AG08395 (cell line): ENCODE measurements at places on chromosomes 5 and 9.

GRCh38 chr5:78811866-78812265 lies 163.3 kb upstream of the LHFPL2 start:
- no peak for DNase-seq

- DNase-seq: no peak
These were observed 146.9 kb upstream of the TLX3 start for GRCh38 chr5:171162165-171162564.

DNA sequence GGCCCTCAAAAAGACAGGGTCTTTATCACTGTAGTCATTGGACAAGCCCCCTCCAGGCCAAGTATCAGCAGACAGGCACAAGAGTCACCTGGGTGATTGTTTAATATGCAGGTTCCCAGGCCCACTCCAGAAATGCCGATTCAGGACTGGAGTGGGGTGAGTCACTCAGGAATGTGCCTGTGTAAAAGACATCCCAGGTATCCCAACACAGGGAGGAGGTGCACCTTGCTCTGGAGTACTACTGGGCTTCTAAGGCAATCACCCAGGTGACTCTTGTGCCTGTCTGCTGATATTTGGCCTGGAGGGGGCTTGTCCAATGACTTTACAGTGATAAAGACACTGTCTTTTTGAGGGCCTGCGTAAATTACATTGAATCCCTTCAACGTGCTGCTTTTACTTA lies 40.6 kb downstream of the ACTL7B start:
- DNase-seq: no peak

DNA sequence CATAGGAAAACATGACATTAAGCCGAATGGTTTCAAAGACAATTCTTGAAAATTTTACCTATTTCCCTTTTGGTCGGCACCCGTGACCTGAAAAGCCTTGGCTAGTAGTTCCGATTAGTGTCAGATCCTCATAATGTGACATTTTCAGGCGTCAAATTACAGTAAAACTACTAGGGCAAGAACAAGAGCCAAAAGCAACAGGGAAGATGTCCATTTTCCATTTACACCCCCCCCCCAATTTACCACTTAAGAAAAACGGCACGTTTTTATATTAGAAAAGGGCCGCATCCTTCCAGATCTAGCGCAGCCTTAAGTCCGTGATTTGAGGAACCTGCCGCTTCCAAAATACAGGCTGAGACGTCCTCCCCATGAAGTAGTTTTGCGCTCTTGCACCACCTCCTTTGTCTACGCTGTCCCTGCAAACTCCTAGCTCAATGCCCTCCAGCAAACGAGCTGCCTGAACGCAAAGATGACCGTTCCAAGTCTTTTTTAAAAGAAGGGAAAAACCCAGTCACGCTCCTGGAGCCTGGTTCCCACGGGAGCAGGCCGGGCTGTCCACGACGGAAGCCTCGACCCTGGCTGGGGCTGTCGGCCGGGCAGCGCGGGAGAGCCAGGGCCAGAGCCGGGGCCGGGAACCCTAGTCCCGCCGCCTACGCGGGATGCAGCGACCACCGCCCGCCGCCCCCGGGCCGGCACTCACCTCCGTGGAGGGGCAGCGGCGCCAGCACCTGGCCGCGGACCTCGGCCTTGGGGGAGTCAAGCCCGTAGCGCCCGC lies 616 bp downstream of the RNF130 start:
- DNase-seq: peak; percentile 47

DNA sequence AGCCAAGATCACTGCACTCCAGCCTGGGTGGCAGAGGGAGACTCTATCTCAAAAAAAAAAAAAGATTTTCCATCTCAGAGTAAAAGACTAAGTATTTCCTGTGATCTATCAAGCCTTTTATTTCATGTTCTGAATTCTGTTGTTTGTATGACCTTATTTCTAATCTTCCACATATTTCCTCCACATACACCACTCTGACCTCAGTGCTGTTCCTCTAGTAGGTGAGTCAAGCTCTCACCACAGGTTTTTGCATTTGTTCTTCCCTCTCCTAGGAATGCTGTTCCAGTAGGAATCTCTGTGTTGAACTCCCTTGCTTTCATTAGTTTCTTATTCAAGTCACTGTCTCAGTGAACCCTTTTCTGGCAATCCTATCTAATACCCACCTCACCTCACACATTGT lies 68.1 kb downstream of the INVS start:
- DNase-seq: no peak

DNA sequence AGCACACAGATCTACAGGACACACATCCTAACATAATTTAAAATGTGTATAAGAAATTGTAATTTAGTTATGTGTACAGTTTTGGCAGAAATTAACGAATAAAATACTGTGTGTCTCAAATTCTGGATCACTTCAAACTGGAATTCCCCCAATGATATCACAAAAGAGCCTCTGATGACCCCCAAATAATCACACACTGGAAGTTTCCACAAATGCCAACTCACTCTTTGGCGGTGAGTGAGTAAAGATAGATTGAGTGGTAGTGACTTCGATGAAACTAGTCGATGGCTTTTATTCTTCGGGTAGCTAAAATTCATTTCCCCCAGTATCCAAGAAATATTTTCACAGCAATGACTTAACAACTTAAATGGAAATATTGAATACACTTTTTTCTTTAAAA lies 2.2 kb downstream of the ZNF366 start:
- DNase-seq: no peak

- no peak for DNase-seq
These were observed 60.6 kb upstream of the SPINK5 start for GRCh38 chr5:148003226-148003625.

DNA sequence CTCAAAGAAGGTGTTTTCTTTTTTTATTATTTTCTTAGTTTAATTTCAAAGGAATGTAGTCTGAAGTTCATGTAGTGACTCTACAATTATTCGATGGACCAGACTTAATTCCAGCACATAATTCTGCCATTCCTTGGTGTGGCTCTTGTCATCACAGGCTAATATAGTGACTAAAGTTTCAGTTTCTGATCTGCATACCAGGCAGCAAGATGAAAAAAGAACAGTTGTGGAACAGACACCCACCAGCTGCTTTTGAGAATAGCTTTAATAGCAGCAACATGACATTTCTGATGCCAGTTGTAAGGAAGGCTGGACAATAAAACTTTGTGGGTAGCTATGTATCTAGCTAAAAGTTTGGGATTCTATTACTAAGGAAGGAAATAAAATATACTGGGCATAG lies 676.3 kb upstream of the GRAMD2B start:
- DNase-seq: no peak

GRCh38 chr9:100879884-100880283 lies 148.6 kb upstream of the PLPPR1 start:
- DNase-seq: no peak

- DNase-seq: no peak
These were observed 145.1 kb upstream of the FSTL4 start for GRCh38 chr5:133757396-133757945.

DNA sequence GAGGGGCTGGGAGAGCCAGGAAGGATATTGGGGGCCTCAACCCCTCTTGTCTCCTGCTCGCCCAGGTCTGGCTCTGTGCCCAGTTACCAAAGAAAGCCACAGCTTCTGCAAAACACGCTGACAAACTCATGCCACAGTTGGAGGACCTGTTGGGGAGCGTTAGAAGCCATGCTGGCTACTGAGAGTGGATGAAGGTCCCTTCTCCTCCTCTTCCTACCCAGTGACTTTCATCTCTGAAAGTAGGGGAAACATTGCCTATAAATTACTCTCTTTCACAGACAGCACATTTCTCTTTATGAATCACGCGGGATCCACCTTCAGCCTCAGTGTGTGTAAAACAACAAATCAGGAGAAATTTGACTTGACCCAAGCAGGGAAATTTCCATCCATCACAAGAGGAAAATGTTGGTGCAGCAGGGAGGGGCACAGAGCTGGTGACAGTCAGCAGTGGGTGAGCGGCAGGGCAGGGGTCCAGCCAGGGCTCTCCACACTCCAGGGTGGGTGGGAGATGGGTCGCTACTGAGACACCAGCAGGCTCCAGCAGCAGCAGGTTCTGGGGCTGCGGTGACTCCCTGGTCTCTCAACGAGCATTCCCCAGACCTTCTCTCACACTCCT lies 181.9 kb downstream of the FGF18 start:
- DNase-seq: no peak

- no peak for DNase-seq
These were observed 274.4 kb downstream of the KCNN2 start for GRCh38 chr5:114636271-114636670.

DNA sequence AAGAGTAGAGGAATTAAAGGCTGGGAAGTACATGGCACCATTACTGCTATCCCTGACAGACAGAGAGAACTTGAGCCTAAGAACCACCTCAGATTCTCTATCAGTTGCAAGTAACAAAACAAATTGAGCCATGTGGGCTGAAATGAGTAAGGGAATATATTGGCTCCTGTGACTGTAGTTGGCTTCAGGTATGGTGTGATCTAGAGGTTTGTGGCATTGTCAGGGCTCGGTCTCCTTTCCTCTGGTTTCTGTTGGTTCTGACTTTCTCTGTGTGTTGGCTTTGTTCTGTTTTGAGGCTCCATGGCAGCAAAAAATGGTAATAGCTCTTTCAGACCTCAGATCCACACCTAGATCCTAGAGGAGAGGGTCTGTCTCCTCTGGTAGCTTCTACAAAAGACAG lies 5.7 kb downstream of the GALNT10 start:
- DNase-seq: no peak

- no peak for DNase-seq
These were observed 184.4 kb downstream of the HSD17B3 start for GRCh38 chr9:96117398-96118080.

DNA sequence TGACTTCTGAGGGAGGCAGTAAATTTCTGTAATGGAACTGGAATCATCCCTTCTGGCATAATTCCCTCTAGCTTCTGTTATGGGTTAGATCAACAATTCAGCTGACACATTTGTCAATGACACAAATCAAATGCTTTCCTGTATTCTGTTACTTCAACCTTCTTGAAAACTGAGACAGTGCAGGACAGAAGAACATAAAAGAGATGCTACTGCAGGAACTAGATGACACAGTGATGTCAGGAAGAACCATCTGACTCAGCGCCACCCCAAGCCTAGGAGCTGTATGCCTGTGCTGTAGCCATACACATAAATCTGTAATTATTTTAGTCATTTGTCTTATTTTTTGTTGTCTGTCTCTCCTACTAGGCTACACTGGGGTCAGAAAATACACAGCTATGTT lies 18.2 kb upstream of the CEP120 start:
- no peak for DNase-seq

- no peak for DNase-seq
These were observed 27.9 kb downstream of the EXD3 start for GRCh38 chr9:137394866-137395665.

DNA sequence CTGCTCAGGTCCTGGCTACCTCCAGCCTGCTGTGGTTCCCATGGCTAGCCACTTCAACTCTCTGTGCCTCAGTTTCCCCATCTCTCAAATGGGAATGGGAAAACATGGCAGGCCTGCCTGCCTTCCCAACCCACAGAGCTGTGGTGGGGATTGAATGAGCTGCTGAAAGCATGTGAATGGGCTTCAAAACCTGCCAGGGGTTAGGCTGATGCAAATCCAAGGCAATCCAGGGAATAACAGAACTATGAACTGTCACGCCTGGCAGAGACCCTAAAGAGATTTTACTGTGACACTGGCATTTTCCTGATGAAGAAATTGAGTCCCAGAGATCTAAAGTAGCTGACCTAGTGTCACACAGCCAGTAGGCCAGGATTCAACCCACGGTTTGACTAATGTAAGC lies 29.9 kb upstream of the TCF7 start:
- no peak for DNase-seq

DNA sequence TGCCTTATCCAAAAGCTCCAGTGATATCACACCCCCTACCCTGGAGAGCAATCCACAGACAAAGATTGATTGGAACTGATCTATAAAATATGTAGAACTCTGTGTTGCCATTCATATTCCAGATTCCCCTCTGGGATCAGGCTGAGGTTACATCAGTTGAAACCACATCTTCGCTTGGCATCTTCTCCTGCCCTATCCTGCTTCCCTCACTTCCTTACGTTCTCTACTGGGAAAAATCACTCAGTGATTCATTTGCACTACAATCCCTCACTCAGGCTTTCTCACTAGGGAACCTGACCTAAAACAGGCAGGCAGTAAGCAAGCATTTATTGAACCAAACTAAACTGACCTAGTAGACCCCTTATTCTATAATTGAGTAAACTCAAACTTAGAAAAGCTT lies 111.7 kb downstream of the ESM1 start:
- no peak for DNase-seq

GRCh38 chr5:122312591-122313406 lies 762 bp downstream of the SNCAIP start:
- peak; percentile 45 for DNase-seq

- no peak for DNase-seq
These were observed 462.7 kb upstream of the CD180 start for GRCh38 chr5:67659288-67659687.

DNA sequence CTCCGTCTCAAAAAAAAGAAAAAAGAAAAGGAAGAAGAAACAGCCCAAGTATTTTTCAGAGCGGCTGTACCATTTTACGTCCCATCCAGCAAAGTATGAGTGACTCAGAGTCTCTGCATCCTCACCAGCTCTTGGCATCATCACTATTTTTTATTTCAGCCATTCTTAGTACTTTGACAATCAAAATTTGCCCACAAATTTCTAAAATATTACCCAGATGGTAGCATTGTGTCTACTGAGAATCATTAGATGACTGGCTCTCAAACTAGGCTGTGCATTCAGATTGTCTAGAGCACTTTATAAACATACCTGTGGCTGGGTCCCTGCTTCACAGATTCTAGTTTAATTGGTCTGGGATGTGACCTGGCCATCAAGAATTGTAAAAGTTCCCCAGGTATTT lies 21.6 kb upstream of the MELK start:
- peak; percentile 59 for DNase-seq

GRCh38 chr9:130770093-130770492 lies 65.0 kb upstream of the ABL1 start:
- DNase-seq: no peak

GRCh38 chr9:121703014-121703734 lies 51.7 kb downstream of the DAB2IP start:
- DNase-seq: no peak

GRCh38 chr5:137758715-137759306 lies 4.6 kb upstream of the HNRNPA0 start:
- no peak for DNase-seq

GRCh38 chr5:71680510-71680909 lies 38.6 kb upstream of the CARTPT start:
- DNase-seq: no peak

DNA sequence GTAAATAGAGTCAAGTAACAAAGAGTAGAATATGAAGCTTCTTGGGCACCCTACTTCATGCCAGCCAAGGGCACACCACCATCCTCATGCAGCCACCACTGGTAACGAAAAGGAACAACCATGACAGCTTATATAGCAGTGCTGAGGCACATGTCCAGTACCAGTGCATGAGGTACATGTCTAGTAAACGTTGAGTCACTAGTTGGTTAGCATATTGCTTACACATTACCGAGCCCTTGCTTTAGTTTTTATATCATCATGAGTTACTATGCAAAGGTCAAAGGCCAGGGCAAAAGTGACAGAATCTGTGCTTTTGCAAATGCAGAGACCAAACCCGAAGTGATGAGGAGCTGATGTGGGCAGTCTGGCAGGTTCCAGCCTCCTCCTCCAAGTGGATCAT lies 147.1 kb upstream of the MAP1B start:
- no peak for DNase-seq
